ENCODE measurements at places on chromosomes 6 and 20. TPM values are rescaled to one million over a fixed set of nuclear protein-coding genes. Genes with fewer than 3 reads are reported as not detected.

Gene TDRD6
- 0.06 TPM for polyA plus RNA-seq

Gene SLC22A7
- not detected for polyA plus RNA-seq

Gene APCDD1L
- 1.8 TPM for polyA plus RNA-seq

Gene GJA10
- 0.17 TPM for polyA plus RNA-seq

Gene SOX18
- polyA plus RNA-seq: 0.09 TPM

Gene VGLL2
- polyA plus RNA-seq: not detected

Gene C20orf141
- not detected for polyA plus RNA-seq

Gene BEND6
- 0.53 TPM for polyA plus RNA-seq

Gene SLCO4A1
- 13.3 TPM for polyA plus RNA-seq

Gene PARD6B
- polyA plus RNA-seq: 5.2 TPM

Gene OR2H2
- polyA plus RNA-seq: not detected

Gene HNF4A
- 0.03 TPM for polyA plus RNA-seq

Gene FILIP1
- polyA plus RNA-seq: 2.0 TPM

Gene DYNLT2
- 0.48 TPM for polyA plus RNA-seq

Gene RGS19
- 16.8 TPM for polyA plus RNA-seq

Gene MCCD1
- not detected for polyA plus RNA-seq

Gene CLIC5
- 0.12 TPM for polyA plus RNA-seq

Gene PAQR8
- polyA plus RNA-seq: 9.7 TPM

Gene DSE
- polyA plus RNA-seq: 32.5 TPM

Gene TPBG
- 44.1 TPM for polyA plus RNA-seq

Gene RIPOR2
- polyA plus RNA-seq: 16.7 TPM

Gene SLC32A1
- polyA plus RNA-seq: 0.09 TPM

Gene SIGLEC1
- 0.02 TPM for polyA plus RNA-seq

Gene NEURL2
- 6.9 TPM for polyA plus RNA-seq

Gene SLC23A2
- polyA plus RNA-seq: 26.1 TPM

Gene NHLRC1
- 0.57 TPM for polyA plus RNA-seq

Gene IL20RA
- 1.3 TPM for polyA plus RNA-seq

Gene UBD
- 0.23 TPM for polyA plus RNA-seq

Gene SMIM28
- polyA plus RNA-seq: not detected

Gene FABP7
- 10.6 TPM for polyA plus RNA-seq

Gene GPLD1
- 2.9 TPM for polyA plus RNA-seq

Gene OXT
- not detected for polyA plus RNA-seq

Gene ZBP1
- not detected for polyA plus RNA-seq

Gene BPI
- not detected for polyA plus RNA-seq
